ENCODE measurements at places on chromosomes 2 and 18. TPM values are rescaled to one million over a fixed set of nuclear protein-coding genes. Genes with fewer than 3 reads are reported as not detected.

The TMEM185B gene
- 25.6 TPM for total RNA-seq

DNA sequence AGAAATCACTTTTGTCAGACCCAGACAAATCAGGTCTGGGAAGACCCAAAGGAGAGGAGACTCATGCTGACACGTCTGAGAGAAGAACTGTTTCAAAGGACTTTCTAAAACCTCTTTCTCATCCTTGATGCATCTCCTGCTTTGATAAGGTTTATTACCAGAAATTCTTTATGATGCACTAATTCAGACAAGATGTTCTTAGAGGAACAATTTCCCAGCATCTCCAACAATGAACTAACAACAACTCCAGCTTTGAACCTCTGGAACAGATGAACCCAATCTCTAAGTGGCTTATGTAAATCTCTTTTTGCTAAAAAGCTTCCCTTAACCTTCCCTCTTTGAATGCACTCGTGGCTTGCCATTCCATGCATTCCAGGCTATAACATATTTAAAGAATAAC, 15.9 kb upstream of the SERPINB11 start:
- no peak for DNase-seq

DNA sequence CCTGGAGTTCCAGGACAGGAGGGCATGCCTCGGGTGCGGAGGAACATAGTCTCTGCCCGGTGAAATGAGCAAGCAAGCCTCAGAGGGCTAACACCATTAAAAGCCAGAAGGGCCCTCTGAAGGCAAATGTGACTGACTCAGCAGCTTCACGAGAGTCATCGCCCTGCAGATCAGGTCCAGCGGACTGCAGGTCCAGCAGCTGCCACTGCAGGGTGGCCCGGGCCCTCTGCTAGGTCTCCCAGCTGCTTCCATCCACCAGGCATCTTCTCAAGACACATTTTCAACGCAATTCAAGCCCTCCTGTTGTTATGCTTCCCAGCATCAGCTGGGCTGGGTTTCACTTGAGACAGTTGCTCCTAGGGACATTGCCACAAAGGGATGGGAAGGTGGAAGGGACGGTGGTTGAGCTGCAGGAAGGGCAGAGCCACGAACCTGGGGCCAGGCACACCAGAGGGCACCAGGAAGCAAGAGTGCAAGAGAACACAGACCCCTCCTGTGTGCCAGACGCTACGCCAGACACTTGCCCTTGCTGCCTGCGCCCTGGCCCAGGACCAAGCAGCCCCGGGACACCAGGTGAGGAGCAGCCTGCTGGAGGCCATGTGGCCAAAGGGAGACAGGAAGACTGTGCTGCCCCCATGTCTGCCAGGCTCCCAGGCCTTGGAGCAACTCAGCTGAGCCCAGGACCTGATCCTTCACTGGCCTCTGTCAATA, 173.0 kb downstream of the HDAC4 start:
- DNase-seq, result no peak

GRCh38 chr18:46652372-46652771, 4.6 kb downstream of the LOXHD1 start:
- DNase-seq, result no peak

The LYG2 gene
- not detected for total RNA-seq

The GRB14 gene
- not detected for total RNA-seq

The RAB6D gene
- 0.08 TPM for total RNA-seq

DNA sequence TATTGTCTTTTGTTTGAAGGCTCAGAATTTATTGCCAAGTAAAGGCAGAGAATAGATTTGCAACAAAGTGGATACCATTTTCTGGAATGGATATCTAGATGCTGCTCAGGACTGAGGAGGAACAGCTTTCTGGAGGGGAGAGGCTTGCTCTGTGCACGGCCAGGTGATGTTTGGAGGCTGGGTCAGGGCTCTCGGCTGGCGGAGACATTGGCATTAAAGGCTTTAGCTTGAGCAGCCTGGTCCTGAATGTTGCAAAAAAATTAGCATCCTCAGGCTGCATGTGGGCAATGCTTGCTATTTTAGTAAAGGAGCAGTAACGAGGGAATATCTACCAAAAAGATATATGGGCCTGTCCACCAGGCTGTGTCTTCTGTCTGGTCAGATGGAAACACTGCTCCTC, 20.4 kb downstream of the RNF144A start:
- no peak for DNase-seq
